ENCODE measurements at places on chromosomes 2 and 18. TPM values are rescaled to one million over a fixed set of nuclear protein-coding genes. Genes with fewer than 3 reads are reported as not detected.

Gene HOXD13
- 0.09 TPM for total RNA-seq

Gene TMEM163
- not detected for total RNA-seq

Gene ESPNL
- 2.4 TPM for total RNA-seq

Gene ZBTB7C
- under 0.01 TPM for total RNA-seq

Gene TCF7L1
- 1.00 TPM for total RNA-seq

Gene GALNT13
- total RNA-seq = 17.2 TPM

Gene ZNF396
- total RNA-seq = 2.8 TPM

Gene GPC1
- 52.1 TPM for total RNA-seq

Gene VWC2L
- not detected for total RNA-seq
